ENCODE measurements at places on chromosomes 12 and 14.
A peak's percentile ranks its signal among the peaks of the same experiment; 100 is the strongest.

DNA sequence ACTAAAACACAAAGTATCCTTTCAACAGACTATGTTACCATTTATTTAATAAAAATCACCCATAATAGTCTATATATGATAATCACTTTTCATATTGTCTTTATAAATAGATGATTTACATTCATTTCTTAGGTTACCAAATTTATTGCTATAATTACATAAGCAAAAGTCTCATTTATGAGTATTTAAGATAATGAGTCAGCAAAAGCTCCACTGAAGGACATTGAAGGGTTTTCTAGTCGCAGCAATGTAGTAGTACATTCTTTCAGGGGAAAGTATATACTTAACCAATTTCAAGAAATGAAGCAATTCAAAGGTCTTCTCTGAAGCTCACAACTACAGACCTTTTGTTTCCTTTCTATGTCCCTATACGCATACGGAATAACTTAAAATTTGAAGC lies 110.9 kb downstream of the NOVA1 start:
- no peak for DNase-seq

DNA sequence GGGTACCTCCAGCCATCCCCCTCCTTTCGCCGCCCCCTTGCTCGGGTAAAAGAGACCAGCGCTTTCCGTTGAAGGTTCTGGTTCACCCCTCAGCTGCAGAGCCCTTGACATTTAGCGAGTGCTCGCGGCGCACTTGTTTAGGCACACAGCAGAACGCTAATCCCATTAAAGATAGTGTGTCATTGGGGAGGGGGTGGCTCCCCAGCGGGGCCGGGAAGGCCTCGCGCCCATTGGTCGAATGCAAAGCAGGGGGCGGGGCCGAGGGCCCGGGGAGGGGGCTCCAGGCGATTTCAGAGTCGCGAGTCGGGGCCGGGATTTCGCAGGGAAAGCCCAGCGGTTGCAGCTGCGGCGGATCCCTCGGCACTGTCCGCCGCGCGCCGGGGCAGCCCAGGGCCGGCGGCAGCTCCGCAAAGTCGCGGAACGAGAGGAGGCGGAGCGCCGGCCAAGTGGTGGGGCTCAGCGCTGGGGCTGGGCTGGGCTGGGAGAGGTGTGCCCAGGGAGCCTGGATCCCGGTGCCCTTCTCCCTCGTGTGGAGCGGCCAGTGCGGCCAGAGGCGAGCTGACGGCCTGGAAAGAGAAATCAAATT lies 122.9 kb downstream of the TSPAN9 start:
- no peak for DNase-seq

DNA sequence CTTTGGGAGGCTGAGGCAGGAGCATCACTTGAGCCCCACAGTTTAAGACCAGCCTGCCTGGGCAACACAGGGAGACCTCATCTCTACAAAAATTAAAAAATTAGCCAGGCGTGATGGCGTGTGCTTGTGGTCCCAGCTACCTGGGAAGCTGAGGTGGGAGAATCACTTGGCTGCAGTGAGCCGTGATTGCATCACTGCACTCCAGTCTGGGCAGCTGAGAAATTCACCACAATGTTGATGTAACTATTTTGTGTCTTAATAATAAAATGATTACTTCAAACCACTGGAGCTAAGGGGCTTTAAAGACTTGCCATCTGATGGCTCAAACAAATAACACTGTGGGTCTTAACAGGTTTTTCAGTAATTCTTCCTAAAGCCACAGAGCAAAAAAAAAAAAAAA lies 10.8 kb downstream of the ERH start:
- no peak for DNase-seq

- peak; percentile 31 for DNase-seq
Measured at GRCh38 chr12:112900298-112901145, 6.2 kb upstream of the OAS1 start.

DNA sequence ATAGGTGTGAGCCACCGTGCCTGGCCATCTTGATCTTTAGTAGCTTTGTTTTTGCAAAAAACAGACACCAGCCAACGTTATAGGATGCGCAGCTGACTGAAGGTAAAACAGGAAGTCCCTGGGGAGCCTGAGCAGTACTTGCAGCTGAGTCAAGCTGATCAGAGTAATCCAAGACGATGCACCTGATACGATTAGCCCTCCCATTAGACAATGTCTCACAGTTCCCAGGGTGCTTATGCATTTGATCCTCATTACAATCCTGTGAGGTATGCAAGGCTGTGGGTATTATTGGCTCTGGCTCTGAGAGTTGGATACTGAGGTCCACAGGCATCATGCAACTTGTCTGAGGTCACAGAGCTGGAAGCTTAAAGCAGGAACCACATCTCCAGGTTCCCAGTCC lies 8.1 kb downstream of the KRT18 start:
- DNase-seq = no peak

GRCh38 chr12:109737126-109737525 lies 23.5 kb downstream of the FAM222A start:
- no peak for DNase-seq

DNA sequence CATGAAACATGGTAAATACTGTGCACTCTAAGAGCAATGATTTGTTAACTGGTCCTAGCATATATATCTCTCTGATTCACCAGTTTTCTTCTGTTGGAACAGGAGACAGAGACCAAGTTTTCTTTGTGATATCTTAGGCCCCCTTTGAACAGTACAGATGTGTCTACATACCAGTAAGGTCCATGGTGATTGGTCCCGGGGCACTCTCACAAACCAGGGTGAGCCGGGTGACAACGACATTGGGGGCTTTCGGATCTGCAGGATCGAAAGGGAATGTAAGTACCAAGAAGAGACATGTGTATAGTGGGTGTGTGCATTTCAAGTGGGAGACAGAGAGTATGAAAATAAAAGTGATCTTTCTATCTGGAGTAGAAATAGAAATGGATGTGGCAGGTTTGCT lies 11.3 kb upstream of the ERP27 start:
- no peak for DNase-seq

DNA sequence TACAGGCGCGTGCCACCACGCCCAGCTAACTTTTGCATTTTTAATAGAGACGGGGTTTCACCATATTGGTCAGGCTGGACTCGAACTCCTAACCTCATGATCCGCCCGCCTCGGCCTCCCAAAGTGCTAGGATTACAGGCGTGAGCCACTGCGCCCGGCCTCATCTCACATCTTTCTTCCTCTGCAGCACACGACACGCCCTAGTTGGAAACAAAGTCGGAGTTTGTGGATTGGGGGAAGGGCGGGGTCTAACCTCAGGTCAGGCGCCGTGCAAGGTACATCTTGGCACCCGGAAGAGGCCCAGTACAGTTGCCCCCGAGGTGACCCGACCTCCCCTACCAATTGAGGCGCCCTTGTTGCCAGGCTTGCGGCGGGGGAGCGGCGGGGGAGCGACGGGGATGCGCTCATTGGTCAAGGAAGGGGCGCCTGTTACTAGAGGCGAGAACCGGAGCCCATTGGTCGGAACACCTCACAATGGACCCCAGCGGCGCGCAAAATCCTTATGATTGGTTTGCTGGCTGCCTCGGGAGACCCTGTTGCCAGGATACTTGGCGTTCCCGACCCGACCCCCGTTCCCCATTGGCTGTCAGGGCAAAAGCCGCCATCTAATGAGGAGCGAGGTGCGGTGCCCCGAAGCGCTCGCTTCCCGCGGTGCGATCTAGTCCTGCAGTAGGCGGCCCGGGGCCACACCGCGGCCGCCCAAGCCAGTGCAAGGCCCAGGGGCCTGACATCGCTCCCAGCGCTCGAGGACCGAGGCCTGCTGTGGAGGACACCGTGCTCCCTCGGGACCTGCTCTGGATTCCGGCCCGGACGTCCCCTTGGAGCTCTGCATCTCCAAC lies at the start of gene REC8:
REC8 (plus strand) TSS at position 659 of the 839 bp plus-strand sequence. CDS start 473 bp downstream, outside the sequence.
- peak; percentile 61 for DNase-seq

DNA sequence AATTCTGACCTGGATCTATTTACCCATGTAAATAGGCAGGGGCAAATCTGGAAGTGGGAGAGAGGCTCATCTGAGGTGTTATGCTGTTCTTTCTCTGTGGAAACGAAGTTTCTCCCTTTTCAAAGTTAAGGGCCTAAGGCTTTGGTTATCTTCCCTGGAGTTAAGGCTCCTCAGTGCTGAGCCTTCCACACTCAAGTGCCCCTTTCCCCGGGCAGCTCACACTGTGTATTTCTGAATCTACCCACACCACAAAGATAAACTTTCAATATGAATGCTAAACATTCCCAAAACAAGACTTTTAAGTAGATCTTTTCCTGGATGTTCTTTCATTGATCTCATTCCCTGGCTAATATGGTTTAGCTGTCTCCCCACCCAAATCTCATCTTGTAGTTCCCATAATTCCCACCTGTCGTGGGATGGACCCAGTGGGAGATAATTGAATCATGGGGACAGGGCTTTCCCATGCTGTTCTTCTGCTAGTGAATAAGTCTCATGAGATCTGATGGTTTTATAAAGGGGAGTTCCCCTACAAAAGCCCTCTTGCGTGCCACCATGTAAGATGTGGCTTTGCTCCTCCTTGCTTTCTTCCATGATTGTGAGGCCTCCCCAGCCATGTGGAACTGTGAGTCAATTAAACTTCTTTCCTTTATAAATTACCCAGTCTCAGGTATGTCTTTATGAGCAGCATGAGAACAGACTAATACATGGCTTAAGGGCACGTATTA lies 251.1 kb downstream of the NAV3 start:
- DNase-seq = no peak

GRCh38 chr14:37610945-37611523 lies 15.6 kb downstream of the TTC6 start:
- DNase-seq = no peak

- no peak for DNase-seq
Measured at GRCh38 chr12:45743247-45743646, 13.7 kb downstream of the ARID2 start.

GRCh38 chr12:120928864-120929652 lies 24.9 kb upstream of the SPPL3 start:
- no peak for DNase-seq

DNA sequence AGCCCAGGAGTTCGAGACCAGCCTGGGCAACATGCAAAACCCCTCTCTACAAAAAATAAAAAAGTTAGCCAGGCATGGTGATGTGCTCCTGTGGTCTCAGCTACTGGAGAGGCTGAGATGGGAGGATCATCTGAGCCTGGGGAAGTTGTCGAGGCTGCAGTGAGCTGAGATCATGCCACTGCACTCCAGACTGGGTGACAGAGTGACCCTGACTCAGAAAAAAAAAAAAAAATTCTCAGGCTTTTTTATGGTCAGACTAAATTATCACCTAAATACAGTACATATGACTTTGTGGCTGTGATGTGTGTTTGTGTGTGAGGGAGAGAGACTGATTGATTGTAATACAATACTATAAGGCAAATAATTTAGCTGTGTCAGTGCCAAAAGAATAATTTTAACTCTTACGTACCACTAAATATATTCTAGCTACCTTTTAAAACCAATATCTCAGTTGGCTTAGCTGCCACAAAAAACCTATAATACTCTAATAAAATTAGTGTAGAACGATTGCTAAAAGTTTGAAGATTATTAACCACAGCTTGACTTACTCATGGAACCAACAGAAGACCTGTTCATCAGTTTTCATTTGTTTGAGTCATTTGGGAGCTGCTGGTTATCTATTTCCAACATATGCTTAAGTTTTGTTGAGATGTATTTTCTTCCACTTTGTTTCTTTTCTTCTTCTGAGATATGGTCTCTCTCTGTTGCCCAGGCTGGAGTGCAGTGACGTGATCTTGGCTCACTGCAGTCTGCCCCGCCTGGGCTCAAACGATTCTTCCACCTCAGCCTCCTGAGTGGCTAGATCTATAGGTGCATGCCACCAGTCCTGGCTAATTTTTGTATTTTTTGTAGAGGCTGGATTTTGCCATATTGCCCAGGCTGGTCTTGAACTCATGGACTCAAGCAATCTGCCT lies 58.0 kb downstream of the DIP2B start:
- DNase-seq = no peak

- peak; percentile 55 for DNase-seq
Measured at GRCh38 chr12:81128930-81129554, 51.2 kb downstream of the ACSS3 start.

GRCh38 chr12:503111-503761 lies 43.5 kb downstream of the B4GALNT3 start:
- DNase-seq = no peak

DNA sequence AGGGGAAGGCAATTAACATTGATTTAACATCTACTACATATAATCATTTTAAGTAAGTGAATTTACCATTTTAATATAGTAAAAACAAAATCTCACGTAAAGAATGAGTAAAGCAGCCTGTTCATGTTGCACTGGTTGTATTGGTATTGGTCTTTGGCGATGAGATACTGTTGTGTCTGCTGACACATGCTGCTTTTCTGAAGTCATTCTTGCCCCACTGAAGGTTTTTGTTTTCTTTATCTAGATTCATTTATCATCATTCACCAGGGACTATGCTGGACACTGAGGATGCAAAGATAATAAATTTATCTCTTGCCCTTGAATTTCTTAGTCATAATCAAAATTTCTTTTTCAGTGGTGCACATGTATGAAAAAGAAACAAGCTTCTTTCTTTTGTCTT lies 246.2 kb upstream of the NPAS3 start:
- no peak for DNase-seq

DNA sequence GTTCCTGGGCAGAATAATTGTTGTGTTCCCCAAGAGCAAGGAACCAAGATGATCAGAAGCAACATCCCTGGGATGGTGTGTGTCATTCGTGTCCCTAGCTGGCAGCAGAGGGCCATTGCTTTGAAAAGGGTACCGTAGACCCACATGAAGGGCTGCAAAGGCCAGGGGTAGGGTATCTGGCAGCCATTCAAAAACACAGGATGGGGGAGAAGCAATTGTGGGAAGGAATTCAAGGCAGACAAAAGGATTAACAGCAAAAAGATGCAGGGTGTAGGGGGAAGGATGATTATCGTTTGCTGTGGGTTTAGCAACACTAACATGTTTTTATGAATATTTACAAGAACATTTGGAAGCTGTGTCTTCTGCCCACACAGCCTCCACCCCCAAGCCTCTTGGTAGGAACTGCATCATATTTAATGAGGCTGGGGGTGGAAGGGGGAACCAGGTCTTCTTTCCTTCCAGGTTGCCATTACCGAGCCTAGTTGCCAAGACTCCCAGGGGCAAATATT lies 169.0 kb upstream of the G2E3 start:
- DNase-seq = no peak

GRCh38 chr14:102824832-102825231 lies 47.6 kb downstream of the TRAF3 start:
- no peak for DNase-seq

DNA sequence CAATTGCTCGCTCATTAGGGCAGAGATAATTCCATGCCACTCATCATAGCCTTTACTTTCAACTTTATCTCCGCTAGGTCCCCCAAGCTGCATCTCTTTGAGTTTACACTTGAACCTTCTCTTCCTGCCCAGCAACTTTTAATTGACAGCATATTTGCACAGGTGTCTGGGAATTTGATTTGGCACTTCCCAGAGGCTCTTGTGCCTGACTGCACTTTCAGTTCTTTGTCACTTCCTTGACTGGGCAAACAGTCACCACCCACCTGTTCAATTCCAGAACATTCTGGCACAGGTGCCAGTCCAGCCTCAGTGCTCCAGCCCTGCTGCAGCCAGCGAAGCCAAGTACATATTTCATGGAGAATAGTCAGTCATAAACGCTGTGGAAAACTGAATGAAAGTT lies 110.1 kb upstream of the LRIG3 start:
- no peak for DNase-seq

Data from NCI-H2081 treated with DMSO at 0.1 percent for 48 hours (cell line).